ENCODE measurements at places on chromosomes 7 and 10.

- no peak for DNase-seq
These were observed 40.0 kb downstream of the DIP2C start for GRCh38 chr10:649445-649797.

DNA sequence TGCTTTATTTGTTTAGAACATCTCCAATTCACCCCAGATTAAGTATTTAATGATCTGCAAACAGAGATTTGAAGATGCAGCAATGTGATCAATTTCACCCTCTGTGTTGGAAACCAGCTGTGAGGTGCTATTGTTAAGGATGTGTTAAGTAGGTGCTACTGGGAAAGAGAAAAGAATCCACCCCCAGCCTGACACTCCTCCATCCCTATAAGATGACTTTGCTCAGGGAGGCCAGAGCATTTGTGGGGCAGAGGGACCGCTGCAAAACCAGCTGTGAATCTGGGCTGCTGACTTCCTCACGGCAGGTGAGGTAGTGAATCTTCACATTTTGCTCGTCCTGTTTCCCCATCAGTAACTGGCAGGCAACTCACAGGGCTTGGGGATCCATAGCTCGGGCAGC, 297.5 kb downstream of the GFRA1 start:
- no peak for DNase-seq

DNA sequence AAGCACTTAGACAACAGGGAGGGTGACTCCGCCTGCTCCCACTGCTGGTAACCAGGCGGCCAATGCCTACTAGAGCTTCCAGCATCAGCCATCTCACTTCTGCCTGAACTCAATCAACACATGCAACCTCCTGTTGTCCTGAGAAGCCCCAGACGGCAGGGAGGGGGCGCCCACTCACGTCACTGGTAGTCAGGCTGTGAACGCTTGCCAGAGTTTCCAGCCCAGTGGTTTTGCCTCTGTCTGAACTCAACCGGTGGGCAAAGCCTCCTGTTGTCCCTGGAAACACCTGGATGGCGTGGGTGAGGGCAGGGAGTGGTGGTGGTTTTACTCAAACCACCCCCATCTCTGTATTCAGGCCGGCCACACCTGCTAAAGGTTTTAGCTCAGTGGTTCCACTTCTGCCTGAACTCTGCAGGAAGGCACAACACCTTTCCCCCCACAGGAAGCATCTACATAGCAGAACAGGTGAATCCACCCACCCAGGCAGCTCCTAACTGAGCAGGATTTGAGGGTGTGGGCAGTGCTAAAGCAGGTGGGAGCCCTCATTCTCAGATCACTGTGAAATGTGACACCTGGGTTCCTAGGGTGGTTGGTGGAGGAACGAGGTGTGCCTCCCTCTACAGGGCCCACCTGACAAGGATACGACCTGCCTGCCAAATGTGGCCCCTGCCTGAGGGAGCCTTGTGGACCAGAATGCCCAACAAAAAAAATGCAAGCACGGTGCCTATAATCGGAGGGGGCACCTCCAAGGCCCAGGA, 563.0 kb upstream of the SEMA3D start:
- DNase-seq: no peak

- DNase-seq: no peak
These were observed 11.6 kb downstream of the PALD1 start for GRCh38 chr10:70490142-70490541.

DNA sequence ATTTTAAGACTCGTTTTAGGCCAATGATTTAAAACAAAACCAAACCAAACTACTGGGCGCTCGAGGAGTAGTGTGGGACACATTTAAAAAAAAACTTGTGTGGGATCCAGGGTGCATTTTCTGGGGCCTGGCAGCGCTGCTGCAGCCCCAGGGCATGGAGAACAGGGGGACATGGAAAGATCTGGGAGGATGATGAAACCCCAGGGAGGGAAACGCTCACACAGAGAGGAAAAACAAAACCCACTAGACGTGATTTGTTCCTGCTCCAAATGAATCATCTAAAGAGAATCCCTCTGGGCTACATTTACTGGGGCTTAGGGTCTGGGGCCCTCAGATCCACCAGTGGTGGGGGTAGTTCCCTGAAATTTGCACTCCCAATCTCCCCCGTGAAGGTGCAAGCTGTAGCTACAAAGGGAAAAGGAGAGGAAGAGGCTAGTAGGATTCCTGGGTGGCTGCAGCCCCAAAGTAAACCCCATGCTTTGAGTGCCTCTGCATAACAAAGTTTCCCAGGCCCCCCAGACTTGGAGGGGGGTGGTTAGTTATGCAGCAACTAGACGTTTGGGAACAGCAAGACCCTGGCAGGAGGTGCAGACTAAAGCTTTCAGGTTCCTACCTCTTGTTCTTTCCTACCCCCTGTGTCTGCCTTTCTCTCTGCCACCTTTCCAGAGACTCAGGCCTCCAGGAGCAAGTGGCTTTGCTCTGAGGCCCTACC, 14.5 kb upstream of the HOXA13 start:
- no peak for DNase-seq

- DNase-seq: peak; percentile 71
These were observed 1.2 kb downstream of the CALY start for GRCh38 chr10:133335246-133336117.

All from activated CD8-positive, alpha-beta memory T cell treated with anti-CD3 and anti-CD28 coated beads for 1 hour (primary cell).